ENCODE measurements at places on chromosomes 7 and 10.
A peak's percentile ranks its signal among the peaks of the same experiment; 100 is the strongest.

DNA sequence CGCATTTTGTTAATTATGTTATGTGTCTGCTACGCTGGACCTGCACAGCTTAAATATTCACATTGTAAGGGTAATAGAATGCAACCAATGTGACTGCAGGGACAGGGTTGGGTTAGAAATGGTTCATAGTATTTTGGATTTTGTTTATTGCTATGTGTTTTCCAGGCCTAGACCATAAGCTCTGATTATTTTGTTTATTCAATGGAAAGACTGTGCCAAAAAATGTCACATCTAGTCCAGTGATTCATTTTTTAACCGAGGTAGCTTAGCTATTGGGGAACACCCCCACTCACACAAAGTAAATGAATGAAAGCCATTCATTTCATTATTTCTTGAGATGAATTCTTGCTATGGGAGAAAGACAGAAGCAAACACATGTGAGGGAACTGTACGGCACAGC lies 516.5 kb upstream of the ANKRD30A start:
- DNase-seq = no peak

DNA sequence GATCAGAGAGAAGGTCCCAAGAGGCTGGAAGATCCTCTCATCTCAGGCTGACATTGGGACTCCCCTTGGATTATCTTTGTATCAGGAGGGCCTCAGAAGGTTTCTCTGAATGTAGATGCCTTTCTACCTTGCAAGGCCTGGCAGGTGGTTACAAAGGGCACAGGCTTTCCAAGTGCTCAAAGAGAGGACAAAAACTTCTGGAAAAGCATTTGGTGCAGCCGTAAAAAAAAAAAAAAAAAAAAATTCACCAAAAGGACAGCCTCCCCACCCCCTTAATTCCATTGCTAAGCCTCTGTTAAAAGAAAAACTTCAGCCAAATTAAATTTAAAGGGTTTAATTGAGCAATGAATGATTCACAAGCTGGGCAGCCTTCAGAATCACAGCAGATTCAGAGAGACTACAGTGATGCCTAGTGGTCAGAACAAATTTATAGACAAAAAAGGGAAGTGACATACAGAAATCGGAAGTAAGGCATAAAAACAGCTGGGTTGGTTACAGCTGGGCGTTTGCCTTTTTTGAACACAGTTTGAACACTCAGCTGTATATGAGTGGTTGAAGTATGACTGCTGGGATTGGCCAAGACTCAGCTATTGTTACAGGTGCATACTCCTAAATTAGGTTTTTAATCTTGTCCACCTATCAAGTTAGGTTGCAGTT lies 42.5 kb upstream of the LRGUK start:
- DNase-seq = no peak

DNA sequence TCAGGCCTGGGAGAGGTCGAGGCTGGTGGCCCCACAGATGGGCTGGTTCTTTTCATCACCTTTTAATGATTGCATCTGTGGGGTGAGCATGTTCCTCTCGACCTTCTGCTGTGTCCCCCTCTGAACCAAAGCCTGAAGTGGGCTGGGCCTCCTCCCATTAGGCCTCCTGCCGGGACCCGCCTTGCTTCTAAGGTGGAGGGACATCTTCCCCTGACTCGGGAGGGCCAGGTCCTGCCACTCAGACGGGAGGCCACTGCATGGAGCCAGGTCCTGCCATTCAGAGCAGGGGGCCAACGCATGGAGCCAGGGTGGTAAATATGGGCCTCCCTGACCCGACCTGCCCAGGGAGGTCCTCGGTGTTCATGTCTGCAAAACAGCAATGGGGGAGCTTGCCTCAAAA lies 188.4 kb downstream of the EBF3 start:
- DNase-seq = peak; percentile 22

DNA sequence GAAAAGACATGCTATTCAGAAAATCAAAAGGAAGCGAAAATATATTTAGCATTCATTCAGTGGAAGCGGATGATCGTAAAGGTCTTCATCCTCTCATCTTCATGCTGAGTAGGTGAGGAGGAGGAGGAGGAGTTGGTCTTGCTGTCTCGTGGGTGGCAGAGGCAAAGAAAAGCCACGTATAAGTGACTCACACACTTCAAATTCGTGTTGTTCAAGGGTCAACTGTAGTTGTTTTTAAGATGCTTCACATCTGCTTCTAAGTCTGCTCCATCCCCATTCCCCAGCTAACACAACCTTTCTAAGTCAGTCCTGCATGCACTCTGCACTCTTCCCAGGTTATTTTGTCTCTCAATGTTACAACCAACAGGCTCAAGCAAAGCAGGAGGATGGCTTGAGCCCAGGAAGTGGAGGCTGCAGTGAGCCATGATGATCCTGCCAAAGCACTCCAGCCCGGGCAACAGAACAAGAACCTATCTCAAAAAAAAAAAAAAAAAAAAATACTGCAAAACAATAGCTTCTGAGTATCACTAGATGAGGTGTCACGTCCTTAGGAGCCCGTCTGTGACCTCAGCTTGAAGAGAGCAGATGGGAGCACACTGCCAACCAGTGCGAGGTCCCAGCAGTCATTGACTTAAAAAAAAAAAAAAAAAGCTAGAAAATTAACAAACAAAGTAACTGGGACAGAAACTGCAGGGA lies 70.5 kb downstream of the SFMBT2 start:
- no peak for DNase-seq

DNA sequence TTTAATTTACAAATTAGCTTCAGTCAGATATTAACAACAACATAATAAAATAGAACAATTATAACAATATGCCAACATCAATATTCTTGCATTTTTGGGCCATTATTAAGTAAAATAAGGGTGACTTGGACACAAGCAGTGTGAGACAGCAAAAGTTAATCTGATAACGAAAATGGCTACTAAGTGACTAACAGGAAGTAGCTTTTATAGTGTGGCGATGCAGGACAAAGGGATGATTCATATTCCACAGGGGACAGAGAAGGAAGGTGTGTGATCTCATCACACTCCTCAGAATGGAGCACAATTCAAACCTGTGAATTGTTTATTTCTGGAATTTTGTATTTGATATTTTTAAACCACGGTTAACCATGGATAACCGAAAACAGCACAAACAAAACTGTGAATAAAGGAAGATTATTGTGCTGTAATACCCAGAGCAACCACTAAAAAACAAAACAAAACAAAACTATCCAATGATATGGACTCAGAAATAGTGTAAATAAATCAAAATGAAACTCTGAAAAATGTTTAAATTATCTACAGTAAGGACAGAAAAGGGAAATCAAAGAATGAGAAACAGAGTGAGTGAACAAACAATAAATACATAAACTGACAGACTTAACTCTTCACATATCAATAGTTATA lies 66.9 kb upstream of the TFEC start:
- DNase-seq = no peak

GRCh38 chr7:132561763-132562162 lies 14.5 kb downstream of the PLXNA4 start:
- no peak for DNase-seq

- peak; percentile 25 for DNase-seq
Observed at GRCh38 chr7:101362334-101363195, at the start of gene COL26A1. Gene COL26A1, plus strand, starts transcription at chr7:101362875. Its CDS starts 158 bp downstream, at chr7:101363033.

DNA sequence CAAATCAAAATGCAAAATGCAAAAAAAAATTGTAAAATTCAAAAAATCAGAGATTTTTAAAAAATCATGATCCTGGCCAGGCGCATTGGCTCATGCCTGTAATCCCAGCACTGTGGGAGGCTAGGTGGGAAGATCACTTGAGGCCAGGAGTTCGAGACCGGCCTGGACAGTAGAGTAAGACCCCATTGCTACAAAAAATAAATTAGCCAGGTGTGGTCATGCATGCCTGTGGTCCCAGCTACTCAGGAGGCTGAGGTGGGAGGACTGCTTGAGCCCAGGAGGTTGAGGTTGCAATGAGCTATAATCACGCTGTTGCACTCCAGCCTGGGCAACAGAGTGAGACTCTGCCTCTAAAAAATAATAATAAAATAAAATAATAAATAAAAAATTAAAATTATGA lies 155.8 kb upstream of the TCF7L2 start:
- DNase-seq = no peak

DNA sequence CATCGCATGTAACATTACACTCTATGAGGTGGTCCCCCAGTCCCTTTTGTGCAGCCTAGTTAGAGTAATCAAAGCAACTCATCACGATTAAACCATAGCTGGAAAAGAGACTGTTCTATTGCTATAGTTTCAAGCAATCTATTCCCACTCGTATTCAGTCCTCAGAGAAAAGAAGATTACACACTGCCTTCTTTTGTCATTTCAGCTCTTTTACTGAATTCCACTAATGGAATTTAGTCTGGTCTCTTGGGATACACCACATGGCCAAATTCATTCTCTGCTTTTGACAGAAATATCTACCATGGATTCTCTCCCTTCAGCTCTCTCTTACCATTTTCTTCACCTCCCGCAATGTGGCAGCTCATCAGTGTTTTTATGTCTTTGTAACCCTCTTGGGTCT lies 108.9 kb upstream of the HDAC9 start:
- no peak for DNase-seq

- DNase-seq = peak; percentile 80
Observed at GRCh38 chr7:1666317-1666822, 3.7 kb upstream of the ELFN1 start.
